Omental fat pad (tissue), 4 donors: ENCODE measurements at places on chromosomes 6 and 20.
A peak's percentile ranks its signal among the peaks of the same experiment; 100 is the strongest.

DNA sequence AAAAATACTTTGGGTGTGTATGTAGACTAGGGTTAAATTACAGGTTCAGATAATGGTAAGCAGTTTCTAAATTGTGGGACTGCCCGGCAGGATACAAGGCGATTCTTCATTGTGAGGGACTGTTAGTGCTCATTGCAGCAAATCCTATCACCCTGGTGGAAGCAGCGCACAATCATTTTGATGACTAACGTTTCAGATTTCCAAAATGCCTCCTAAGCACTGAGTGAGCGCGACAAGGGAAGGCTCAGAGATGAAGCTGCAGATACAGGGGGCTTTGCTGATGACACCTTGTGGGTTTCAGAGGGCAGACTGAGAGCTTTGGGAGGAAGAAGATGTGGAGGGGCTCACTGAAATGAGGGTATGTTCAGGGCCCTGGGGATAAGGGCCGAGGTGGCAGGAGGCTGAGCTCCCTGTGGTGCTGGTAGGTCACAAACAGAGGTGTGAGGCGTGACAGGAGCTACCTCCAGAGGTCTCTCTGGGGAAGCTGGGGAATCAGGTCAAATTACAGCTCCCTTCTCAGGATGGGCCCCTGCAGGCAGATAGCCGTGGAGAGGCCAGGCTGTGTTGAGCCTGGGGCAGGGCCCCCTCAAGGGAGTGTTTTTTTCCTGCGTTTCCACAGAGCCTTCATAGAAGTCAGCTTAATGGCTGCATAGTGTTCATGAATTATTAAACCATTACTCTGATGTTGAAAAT, 84.5 kb upstream of the FYN start:
- no peak for DNase-seq

DNA sequence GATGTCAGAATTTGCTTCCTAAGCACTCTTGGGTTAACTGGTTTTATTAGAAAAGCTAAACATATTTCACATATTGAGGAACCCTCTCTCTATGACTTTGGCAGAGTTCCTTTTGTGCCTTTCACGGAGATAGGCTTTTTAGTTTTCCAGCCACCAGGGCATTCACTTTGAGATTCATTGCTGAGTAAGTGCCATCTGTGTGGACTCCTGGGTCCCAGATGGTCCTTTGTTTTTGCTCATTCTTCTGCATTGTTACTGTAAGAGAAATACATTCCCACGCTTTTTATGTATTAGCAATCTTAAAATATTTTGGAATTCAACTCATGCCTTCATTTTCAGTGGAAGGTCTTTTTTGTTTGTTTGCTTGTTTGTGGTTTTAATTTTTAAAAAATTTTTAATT, 76.3 kb upstream of the PHACTR2 start:
- no peak for DNase-seq

GRCh38 chr6:80690551-80691131, 584.2 kb downstream of the BCKDHB start:
- DNase-seq, result no peak

- DNase-seq, result no peak
Measured at GRCh38 chr6:45436544-45437438, 59.1 kb upstream of the SUPT3H start.

- no peak for DNase-seq
Measured at GRCh38 chr6:170376386-170377043, 70.0 kb downstream of the FAM120B start.

GRCh38 chr20:5395932-5396727, 79.4 kb upstream of the PROKR2 start:
- DNase-seq, result no peak

- DNase-seq, result no peak
Measured at GRCh38 chr20:53900380-53900999, 169.9 kb downstream of the BCAS1 start.

DNA sequence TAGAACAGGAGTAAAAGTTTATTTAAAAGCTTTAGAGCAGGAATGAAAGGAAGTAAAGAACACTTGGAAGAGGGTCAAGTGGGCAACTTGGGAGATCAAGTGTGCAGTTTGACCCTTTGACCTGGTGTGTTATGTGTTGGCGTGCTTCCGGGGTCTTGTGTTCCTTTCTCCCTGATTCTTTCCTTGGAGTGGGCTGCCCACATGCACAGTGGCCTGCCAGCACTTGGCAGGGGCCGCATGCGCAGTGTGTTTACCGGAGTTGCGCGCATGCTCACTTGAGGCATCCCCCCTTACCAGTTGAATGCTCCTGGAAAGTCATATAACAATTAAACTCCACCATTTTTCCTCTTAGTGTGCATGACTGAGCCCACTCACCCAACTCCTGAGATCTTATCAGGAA, 160.3 kb downstream of the ADAT2 start:
- no peak for DNase-seq

GRCh38 chr6:16687045-16687444, 74.2 kb downstream of the ATXN1 start:
- DNase-seq, result no peak

- no peak for DNase-seq
Measured at GRCh38 chr20:20755231-20755630, 42.8 kb upstream of the RALGAPA2 start.

GRCh38 chr20:38725931-38726803, 1.9 kb downstream of the SLC32A1 start:
- DNase-seq, result no peak

DNA sequence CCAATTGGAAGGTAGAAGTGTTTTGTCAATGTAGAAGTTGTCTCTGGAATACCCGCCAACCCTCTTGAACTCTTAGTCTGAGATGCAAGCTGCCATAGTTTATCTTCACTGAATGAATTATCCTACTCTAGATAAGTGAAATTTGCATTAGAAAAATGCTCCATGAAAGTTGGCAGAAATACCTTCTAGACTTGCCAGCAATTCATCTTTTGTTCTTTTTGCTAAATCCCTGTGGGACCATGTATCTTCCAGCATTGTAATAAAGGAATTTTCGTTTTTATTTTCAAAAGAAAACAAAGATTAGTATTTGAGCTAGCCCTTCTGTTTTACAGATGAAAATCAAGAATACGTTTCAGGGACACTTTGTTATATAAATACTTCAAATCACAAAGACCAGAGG, 244.2 kb downstream of the CBLN4 start:
- no peak for DNase-seq

DNA sequence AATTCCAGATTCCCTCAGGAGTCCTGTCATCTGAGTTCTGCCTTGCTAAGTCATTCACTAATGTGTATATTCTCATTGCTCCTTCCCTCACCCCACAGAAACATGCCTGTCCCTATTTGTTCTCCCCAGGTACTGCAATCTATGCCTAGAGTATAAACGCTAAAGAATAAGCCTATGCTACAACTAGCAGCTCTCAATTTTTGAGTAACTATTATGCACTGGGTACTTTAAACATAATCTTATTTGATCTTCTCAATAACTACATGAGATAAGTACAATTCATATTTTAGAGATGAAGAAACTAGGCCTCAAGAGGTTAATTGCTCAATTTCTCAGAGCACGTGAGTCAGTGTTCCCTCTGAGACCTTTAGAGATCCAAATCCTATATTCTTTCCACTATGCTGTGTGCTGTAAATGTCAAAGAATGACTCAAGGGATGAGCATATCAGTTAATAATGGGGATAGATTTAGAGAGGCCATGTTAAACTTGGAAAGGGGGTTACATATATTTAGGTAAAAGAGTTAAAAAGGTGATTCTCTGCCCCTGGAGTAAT, 423.8 kb upstream of the ADGRB3 start:
- no peak for DNase-seq

DNA sequence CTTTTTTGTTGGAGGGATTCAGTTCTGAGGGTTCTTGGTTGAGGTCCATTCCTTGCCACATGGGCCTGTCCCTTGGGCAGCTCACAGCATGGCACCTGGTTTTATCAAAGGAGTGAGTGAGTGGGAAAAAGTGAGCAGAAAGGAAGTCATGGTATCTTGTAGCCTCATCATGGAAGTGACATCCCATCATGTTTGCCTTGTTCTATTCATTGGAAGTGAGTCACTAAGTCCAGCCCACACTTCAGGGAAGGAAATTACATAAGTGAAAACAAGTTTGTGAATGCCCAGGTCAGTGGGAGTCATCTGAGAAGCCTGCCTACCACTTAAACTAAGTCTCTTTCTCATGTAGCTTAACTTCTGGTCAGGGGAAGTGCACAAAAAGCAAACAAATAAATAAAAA, 32.8 kb upstream of the ZNFX1 start:
- no peak for DNase-seq

GRCh38 chr6:138219398-138219797, 1.1 kb upstream of the PBOV1 start:
- DNase-seq, result no peak

- no peak for DNase-seq
Measured at GRCh38 chr20:43972692-43973091, 58.0 kb downstream of the TOX2 start.

- peak; percentile 38 for DNase-seq
Measured at GRCh38 chr20:9912858-9913434, 74.1 kb upstream of the PAK5 start.

DNA sequence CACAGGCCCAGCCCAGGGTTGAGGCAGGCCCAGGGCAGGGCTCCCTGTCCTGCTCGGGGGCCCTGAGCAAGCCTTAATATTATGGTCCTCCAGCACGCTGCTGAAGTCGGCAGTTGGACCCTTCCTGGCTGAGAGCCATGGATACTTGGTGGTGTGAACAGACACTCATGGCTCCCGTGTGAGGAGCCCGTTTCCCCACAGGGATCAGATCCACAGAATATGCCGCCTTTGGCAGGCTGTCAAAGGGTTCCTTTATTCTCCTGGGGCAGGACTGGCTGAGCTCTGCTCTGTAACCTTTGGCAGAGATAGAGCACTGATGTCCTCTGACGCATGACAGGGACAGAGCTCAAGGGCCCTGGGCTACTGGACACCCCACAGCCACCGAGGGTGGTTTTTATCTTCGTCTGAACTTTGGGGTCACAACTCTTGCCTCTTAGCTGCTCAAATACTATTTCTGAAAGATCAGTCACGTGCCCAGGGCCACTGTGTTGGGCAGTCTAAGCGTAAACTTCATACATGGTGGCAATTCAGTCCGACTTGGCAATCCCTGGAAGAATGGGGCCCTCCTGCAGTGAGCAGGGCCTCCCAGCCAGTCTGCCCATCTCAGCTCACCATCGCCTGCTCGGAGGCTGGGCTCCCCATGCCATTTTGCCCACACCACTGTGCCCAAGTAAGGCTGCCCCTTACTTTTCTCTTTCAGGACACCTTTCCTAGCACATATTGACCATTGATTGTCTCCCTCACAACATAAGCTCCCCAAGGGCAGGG, 49.1 kb downstream of the TTI1 start:
- no peak for DNase-seq
